Caudate nucleus (tissue), 63 donors: ENCODE measurements at places on chromosomes 7 and 10.

- DNase-seq: no peak
Observed at GRCh38 chr10:131850383-131850870, 50.4 kb upstream of the PPP2R2D start.

GRCh38 chr7:4045450-4045849, 636.6 kb upstream of the FOXK1 start:
- no peak for DNase-seq

DNA sequence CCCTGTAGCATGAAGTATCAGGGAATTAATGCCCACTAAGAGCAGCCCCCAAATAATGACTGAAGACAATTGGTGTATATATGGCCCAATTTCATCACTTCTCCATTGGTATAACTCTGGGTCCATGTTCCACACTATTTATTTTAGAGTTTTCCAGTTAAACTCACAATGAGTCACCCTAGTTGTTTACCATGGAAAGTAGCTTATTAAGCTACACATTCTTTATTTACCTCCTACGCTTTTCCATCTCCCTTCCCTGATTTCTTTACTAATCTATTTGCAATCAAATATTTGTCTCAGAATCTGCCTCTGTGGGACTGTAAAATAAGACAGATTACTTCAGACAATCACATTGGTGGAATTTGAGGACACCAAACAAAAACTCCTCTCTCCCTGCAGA, 655.6 kb downstream of the SORCS1 start:
- DNase-seq: no peak

GRCh38 chr7:47937711-47938573, 10.3 kb downstream of the PKD1L1 start:
- no peak for DNase-seq

GRCh38 chr10:113533801-113534200, 19.1 kb upstream of the HABP2 start:
- no peak for DNase-seq

DNA sequence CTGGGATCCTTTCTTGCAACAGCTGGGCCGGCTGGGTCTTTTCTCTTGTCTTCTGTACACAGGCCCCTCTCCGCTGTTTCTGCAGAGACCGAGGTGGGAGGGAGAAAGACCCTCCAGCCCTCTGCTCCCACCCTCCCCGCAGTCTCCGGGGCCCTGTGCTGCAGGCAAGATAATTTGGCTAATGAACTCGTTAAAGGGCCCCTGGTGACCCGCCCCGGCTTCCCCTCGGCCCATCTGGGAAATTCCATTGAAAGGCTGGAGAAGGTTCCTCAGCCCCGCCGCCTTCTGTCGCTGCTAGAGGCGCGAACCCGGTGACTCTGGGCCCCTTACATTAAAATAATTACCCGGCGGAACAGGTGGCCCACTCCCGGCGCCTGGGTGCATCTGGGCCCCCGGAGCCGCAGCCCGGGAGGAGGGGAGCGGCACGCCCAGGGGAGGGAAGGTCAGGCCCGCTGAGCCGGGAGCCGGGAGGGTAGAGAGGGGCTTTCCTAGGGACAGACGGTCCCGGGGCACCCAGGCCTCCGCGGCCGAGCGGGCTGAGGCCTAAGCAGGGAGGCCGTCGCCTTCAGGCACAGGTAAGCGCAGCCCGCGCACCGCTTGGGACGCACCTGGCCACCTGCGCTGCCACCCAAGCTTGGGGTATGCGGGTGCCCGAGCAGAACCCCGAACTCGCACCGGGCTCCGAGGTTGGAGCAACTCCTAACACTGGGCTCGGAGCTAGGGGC, 7.3 kb upstream of the MNX1 start:
- no peak for DNase-seq

- no peak for DNase-seq
Observed at GRCh38 chr10:79193694-79194382, 125.1 kb downstream of the ZMIZ1 start.
